CD4-positive, alpha-beta T cell treated with Interleukin-6 at 100 ng/mL for 8 hours (primary cell): ENCODE measurements at places on chromosomes 3 and 15.

- DNase-seq, result no peak
These were observed 147.3 kb downstream of the SMAD6 start for GRCh38 chr15:66849393-66849745.

DNA sequence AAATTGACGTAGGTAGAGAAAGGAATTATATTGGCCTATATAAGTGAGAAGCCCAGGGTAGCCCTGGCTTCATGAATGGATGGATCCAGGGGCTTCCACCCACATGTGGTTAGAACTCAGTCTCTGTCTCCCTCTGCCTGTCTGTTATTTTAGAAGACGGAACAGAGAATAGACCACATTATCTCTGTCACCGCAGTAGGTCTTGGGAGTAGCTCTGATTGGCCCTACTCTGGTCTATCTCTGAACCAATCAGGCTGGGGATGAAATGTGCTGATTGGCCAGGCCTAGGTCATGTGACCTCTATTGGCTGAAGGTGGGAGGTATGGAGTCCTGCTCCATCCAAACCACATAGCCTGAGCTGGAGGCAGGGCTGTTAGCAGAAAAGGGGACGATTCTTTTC lies 143.0 kb upstream of the PRR23C start:
- no peak for DNase-seq

DNA sequence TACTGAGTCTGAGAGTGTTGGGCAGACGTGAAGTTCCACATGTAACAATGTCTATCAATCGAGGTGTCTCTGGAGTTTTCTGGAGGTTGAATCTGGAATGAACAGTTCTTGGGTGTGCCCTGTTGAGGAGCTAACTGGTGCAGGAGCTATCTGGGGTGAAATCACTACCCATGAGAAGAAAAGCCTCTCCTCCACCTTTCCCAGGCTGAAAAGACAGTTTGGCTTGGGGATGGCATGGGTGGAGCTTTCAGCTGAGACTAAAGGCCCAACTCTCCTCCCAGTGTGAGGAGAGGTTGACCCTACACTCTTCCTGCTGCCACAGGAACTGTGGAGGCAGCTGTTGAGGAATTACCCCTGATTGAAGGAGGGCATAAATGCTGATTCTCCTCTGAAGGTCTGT lies 54.4 kb upstream of the LRRFIP2 start:
- no peak for DNase-seq

GRCh38 chr3:134552784-134553183 lies 66.9 kb downstream of the CEP63 start:
- DNase-seq, result no peak

- DNase-seq, result no peak
These were observed 95.2 kb downstream of the PLSCR2 start for GRCh38 chr3:146374146-146374545.

- no peak for DNase-seq
These were observed 4.0 kb downstream of the LPP start for GRCh38 chr3:188157971-188158370.

DNA sequence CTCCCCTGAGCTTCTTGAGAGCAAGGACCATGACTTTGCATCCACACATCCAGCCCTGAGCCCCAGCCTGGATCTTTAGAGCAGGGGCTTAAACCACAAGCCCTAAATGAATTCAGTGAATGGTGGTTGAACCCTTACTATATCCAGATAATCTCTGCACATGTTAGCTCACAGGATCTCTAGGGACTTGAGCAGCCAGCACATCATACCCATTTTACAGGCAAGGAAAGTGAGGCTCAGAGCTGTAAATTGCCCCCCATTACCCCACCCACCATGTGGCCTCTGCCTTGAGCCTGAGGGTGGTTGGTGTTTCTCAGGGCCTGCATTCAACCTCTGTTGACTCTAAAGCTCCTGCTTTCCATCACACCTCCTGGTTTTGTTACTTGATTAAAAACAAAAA lies 27.6 kb downstream of the EAF1 start:
- DNase-seq, result no peak

DNA sequence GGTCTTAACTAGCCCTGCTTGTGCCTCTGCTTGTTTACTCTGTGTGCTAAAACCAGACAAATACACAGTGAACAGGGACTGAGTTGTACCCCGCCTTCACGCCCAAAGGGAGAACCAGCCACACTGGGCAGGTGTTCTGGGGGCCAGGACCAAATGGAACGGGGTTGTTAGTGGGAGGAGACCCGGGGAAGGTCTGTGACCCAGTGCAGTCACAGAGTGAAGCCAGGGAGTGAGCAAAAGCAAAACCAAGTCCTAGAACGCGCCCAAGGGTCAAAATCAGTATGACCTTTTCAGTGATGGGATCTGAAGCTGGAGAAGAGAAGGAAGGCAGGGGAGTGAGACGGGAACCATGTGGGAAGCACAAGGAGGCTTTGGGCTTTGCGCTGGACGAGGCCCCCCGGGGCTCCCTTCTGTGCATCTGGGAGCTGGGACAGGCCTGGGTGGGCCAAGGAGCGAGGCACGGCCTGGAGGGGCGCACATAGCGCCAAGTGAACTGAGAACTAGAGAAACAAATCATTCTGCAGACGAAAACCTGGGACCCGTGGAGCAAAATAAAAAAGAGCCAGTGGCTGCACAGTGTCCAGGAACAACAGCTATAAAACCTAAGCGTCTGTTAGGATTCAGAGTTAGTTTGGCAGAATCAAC lies 78.3 kb upstream of the ALDH1A3 start:
- no peak for DNase-seq
